ENCODE measurements at places on chromosomes 16 and 17.

- no peak for DNase-seq
These were observed 13.1 kb downstream of the FBXO39 start for GRCh38 chr17:6789146-6789545.

DNA sequence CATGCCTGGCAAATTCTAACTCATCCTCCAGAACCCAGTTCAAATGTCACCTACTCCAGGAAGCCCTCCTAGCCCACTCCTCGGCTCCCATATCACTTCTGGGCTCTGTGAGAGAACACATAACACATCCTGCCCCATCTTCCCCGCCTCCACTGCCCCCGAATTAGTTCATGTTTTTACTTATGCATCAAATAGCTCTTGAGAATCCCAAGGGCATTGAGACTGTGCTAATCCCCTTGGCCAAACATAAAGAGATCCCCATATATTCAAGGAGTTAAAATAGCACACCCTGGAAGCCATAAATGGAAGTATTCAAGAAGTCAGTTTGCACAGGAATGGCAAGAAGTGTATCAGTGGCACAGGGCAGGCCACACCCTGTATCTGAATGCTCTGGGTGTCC lies 2.0 kb upstream of the CREBBP start:
- no peak for DNase-seq

- DNase-seq, result no peak
These were observed 2.7 kb upstream of the GFAP start for GRCh38 chr17:44918006-44918405.

DNA sequence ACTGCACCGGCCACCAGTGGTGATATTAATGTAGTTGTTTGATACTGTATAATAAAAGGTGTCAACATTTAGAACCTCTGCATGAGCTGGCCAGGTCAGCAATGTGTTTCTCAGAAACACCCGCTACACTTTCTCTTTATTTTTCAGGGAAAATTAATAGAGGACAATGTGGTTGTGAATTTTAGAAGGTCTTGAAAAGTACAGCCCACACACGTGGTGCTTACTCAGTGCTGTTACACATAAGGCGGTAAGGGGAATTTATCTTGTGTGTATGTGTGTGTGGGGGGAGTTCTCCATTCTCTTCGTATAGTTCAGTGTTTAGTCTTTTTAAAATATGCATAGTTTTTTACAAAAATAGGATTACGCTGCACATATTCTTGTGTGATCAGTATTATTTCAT lies 4.4 kb upstream of the ZFP1 start:
- no peak for DNase-seq

DNA sequence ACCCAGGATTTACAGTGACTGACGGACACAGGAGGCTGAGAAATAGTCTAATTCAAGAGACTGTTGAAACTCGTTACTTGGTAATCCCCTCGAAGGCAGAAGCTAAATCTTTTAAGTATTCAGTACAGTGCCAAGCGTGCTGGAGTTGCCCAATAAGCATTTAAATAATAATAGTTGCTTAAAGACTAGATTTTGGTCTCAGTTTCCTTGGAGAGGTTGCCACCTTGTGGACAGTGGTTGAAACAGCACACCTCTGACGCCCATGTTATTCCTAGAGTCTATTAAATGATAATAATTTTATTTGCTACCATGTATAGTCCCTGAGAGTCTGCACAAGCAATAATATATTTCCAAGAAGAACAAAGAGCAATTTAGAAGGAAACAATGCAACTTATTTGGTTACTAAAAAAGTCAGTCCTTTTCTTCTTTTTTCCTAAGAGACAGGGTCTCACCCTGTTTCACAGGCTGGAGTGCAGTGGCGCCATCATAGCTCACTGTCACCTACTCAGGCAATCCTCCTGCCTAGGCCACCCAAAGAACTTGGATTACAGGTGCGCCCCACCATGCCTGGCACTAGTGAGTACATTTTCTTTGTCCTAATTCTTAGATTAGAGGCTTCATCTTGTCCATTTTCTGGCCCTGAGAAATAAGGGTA lies 138.0 kb upstream of the NUDT7 start:
- DNase-seq, result peak; percentile 66

DNA sequence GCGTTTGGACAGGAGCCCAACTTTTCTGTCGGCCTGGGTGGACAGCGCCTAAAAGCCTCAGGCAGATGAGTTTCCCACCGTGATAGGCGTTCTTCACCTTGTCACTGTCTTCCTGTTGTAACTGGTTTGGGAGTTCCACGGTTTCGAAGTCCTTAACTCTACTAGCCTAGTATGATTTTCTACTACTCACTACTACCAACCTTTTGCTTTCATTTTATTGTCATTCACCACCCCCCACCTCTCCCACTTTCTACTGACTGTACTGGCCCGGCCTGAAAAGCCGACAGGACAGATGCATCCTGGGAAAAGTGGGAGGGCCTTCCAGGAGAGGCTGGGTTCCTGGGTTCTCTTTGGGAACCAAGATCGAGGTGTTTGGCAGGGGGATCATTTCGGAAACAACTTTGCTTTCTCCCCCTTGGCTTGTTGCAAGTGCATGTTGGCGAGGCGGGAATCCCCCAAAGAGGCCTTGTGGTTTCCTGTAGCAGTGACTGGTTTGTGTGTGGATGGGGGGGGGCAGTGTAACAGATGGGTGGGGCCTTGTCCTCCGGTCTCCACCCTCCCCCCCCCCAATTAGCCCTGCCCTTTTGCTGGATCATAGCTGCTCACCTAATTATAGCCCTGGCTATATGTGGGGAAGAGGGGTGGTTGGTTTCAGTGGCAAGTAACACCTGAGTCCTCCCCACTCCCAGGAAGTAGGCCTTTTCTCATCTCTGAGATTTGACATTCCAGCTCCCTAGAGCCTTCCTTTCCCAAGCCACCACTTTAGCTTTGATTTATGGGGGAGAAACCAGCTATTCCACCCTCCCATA lies 1.4 kb downstream of the EIF5A start:
- peak; percentile 89 for DNase-seq

GRCh38 chr17:62910277-62910676 lies 55.8 kb upstream of the TANC2 start:
- DNase-seq, result no peak

DNA sequence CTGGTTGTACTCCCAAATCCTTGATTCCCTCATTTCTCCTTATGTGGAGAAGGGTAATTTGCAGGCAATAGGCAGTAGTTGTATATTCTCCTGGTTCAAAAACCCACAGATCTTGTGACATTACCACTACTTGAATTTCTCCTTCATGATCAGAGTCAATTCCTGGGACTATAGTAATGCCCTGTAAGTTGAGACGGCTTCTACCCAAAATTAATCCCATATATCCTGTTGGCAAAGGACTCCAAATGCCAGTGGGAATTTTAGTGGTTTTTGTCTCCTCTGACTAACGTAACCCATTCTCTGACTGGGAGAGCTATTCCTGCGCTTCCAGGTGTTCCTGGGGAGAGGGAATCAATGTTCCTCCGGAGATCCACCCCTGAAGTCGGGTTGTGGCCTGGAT lies 11.6 kb upstream of the ZNF689 start:
- DNase-seq, result peak; percentile 17

GRCh38 chr17:49061524-49061943 lies 64.3 kb downstream of the IGF2BP1 start:
- DNase-seq, result peak; percentile 24

DNA sequence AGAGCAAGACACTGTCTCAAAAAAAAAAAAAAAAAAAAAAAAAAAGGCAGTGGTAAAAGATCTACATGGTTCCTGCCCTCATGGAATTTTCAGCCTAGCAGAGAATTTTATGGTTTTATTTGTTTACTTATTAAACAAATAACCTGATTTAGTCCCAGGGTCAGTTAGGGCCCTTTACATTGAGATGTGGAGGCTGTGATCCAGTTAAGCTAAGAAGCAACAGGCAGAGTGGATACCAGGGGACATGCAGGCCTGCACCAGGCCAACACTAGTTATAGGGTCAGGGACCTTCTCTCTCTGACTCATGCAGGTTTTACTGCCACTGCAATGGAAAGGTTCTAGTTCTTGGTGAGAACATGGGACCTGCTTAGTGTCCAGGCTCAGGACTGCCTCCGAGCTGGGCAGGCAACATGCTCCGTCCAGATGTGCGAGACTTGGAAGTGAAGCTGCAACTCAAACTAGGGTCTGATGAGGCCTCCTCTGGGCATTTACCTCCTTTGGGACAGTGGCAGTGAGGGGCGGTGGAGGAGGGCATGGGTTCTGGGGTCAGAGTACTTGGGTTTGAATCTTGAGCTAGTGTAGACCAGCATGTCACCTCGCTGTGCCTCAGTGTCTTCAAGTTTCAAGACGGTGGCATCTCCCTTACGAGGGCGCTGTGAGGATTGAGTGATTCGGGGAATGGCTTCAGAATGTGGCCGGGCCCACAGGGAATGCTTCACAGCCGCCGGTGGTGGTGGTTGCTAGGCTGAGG lies 301.8 kb downstream of the CPPED1 start:
- DNase-seq, result no peak

- DNase-seq, result no peak
These were observed 45.8 kb upstream of the STAC2 start for GRCh38 chr17:39271546-39271945.

DNA sequence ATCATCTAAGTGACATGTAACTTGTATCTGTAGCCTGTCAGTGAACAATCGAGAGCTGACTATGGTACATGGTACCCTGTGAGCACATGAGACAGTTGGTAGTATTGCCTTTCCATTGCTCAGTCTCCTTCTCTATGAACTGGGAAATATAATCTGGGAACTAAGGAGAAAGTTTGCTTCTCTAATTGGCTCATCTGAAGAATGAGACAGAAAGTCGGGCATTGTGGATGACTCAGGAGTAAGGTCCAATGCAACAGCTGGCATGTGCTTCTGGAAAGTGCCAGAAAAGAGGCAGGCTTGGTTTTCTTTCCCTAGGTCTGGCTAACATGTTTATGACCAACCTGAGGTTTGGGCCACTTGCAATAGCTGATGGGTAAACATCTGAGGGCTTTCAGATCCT lies 51.9 kb downstream of the ZZEF1 start:
- peak; percentile 9 for DNase-seq

DNA sequence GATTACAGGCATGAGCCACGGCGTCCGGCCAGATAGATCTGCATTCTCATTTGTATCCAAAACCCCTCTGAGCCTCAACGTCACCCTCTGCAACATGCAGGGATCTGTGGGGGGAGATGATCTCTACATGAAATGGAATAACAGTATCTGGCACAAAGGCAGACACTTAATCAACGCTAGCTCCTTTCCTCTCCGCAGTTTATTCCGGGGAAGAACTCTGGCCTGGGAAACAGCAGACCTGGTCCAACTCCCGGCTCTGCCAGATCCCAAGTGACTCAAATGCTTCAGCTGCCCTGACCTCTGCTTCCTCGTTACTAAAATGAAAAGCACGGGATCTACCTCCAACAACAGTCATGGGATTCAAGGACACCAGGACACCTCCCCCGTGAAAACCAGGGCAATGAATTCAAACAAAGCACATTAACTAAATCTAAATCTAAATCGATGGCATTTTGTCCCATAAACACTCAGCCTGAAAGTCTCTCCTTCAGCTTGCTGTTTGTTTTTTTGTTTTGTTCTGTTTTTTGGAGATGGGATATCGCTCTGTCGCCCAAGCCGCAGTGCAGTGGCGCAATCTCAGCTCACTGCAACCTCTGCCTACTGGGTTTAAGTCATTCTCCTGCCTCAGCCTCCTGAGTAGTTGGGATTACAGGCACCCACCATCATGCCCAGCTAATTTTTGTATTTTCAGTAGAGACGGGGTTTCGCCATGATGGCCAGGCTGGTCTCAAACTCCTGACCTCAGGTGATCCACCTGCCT lies 78.2 kb downstream of the NXN start:
- peak; percentile 48 for DNase-seq

GRCh38 chr17:66717641-66718058 lies 117.3 kb upstream of the CACNG5 start:
- no peak for DNase-seq

GRCh38 chr17:10857976-10858375 lies 20.1 kb upstream of the PIRT start:
- DNase-seq, result no peak

DNA sequence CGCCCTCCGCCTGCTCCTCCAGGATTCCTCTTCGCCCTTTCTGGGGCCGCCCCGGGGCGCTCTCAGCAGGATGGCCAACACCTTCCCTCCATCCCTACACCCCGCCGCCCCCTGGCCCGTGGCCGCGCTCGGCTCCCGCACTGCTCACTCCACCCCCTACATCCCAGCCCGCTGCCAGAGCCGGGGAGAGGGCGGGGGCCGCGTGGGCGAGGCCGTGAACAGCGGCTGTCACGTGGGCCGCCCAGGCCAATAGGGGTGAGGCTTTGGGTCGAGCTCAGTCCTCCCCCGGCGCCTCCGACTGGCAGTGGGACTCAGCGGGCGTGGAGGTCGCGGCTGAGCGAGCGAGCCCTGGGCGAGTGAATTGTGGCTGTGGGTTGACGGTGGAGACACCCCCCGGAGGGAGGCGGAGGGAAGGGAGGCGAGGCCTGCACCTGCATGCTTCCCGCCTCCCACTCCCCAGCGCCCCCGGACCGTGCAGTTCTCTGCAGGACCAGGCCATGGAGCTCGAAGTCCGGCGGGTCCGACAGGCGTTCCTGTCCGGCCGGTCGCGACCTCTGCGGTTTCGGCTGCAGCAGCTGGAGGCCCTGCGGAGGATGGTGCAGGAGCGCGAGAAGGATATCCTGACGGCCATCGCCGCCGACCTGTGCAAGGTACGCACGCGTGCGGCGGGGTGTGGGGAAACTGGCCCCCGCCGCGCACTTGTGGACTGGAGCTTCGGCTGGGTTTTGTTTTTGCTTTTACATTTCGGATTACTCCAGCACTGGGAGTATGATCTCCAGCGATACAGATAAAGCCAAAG lies at the start of gene ALDH3A2:
Gene ALDH3A2 (plus strand): TSS at position 277 of the 799 bp plus-strand sequence. CDS start 221 bp downstream, at position 498.
- DNase-seq, result peak; percentile 95

DNA sequence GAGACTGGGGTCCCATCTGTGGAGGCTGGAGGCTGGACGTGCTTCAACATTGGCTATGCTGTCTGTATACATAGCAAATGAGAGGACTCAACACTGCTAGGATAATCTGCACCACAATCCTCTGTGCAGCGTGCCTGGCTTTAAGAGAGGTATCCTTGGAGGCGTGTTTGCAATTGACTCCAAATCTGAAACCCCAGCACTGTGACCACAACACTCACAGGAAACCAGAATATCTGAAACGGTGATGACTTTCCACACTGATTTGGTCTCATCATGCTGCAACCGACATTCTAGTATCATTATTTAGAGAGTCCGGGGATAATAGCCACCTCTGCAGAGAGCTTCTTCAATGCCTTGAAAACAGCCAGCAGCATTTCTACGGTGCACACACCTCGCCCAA lies 35.1 kb downstream of the TLE7 start:
- DNase-seq, result no peak
